ENCODE measurements at places on chromosomes 6 and 20.
A peak's percentile ranks its signal among the peaks of the same experiment; 100 is the strongest.

DNA sequence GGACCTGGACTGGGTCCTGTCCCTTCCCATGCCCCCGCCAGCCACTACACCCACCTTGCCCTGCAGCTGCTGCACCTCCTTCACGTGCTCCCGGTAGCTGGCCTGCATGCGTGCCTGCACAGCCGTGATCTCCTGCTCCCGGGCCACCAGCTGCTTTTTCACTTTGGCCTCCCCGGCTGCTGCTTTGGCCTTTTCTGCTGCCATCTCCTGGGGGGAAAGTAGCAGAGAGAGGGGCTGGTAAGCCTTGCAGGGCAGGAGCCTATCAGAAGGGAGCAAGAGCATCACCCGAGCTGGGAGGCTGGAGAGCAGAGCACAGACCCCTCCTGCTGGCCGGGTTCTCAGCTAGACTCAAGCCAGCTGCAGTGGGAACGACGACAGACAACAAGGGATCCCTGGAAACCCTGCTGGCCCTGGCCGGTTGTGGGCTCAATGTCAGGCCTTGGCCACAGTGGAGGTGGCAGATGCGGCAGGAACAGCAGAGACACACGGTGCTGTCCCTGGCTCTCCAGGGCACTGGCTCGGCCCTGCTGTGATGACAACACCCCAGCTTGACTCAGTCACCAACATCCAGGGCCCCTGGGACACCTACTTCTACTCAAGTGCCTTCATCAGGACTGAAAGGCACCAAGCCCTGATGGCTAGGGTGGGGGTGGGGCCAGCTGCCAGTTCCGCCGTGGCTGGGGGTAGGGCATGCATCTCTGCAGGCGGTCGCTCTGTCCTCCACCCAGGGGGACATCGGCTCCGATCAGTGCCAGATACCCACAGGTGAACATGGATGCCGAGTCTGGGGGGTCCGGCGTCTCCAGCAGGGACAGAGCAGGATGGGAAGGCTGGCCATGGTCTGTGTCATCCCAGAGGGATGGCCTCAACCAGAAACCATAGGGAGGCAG, 45.3 kb downstream of the RRBP1 start:
- no peak for DNase-seq

- no peak for DNase-seq
Measured at GRCh38 chr20:58169450-58169849, 59.0 kb downstream of the ANKRD60 start.

GRCh38 chr20:50393990-50394561, 116.1 kb upstream of the PTPN1 start:
- no peak for DNase-seq

DNA sequence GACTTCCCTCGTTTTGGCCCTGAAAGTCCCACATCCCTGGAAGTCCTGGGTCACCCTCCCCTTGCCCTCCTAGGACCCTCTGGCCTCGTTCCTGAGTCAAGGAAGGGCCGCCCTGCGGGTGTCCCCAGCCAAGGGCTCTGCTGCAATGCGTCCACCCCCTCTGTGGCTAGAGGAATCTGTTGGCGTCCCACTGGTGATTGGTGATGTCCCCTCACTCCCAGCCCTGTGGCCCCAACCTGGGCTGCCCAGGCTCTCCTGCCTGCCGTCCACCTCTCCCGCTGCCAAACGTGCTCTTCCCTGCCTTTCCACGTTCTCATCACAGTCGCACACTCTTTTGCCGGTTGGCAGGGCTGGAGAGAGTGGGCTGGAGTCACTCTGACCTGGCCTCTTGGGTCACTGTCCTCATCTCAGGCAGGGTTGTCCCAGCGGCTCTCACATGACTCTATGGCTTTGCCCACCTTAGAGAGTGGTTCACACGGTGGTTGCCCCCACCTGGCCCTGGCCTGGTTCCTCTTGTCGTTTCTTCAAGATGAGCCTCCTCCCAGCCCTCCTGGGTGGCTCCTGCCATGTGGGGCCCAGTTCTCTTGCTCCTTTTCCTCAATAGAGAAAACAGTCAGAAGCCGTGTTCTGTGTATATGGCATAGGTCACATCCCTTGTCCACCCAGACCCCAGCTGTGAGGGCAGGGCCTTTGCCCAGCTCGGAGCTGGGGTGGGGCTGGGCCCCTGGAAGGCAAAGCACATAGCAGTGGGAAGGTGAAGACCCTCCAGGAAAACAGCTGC, 100.9 kb downstream of the TMEM242 start:
- DNase-seq, result no peak

- DNase-seq, result no peak
Measured at GRCh38 chr20:40961686-40962640, 66.7 kb upstream of the TOP1 start.

DNA sequence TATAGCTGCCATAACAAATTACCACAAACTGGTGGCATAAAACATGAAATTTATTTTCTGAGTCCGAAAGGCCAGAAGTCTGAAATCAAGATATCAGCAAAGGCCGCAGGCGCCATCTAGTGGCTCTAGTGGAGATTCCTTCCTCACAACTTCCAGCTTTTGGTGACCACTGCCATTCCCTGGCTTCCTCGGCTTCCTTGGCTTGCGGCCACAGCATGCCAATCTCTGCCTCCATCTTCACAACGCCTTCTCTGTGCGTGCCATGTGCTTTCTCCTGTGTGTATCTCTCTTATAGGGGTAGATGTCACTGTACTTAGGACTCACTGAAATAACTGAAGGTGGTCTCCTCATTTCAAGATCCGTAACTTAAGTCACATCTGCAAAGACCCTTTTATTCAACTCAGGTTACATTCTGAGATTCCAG, 5.4 kb upstream of the PLAGL1 start:
- DNase-seq, result peak; percentile 40

Measured in 8988T (cell line).